ENCODE measurements at places on chromosomes 3 and 15.

GRCh38 chr15:49279521-49280456, 109.7 kb downstream of the GALK2 start:
- DNase-seq = no peak

- peak; percentile 17 for DNase-seq
These were observed 30.0 kb upstream of the NR2E3 start for GRCh38 chr15:71780115-71780976.

- DNase-seq = no peak
These were observed 333.8 kb downstream of the EPHB1 start for GRCh38 chr3:135128818-135129217.

- DNase-seq = no peak
These were observed 62.4 kb downstream of the LEKR1 start for GRCh38 chr3:156888576-156888975.

DNA sequence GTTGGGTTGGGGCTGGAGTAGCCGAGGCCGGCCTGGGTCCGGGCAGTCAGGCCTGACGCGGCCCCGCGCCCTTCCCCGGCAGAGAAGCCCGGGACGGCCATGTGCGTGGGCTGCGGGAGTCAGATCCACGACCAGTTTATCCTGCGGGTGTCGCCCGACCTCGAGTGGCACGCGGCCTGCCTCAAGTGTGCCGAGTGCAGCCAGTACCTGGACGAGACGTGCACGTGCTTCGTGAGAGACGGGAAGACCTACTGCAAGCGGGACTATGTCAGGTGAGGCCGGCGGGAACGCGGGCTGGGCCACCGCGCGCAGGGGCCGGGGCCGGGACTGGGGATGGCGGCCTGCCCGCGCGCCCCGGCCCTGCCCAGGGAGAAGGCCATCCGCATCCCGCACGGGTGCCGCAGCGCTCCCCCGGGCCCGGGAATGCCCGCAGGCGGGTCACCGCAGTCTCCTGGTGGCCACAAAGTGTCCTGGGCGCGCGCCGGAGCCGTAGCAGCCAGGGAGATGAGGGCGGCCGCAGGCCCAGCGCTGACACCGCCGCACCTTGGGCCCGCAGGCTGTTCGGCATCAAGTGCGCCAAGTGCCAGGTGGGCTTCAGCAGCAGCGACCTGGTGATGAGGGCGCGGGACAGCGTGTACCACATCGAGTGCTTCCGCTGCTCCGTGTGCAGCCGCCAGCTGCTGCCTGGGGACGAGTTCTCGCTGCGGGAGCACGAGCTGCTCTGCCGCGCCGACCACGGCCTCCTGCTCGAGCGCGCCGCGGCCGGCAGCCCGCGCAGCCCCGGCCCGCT, 1.3 kb downstream of the ISL2 start:
- peak; percentile 21 for DNase-seq

Data from CD8-positive, alpha-beta memory T cell (primary cell).